CD4-positive, alpha-beta T cell treated with Interleukin-6 for 4 hours (primary cell): ENCODE measurements at places on chromosomes 16 and 17.

GRCh38 chr17:1645207-1646171 is at the start of gene SCARF1:
SCARF1 (minus strand) TSS chr17:1645732; CDS start chr17:1645697, 35 bp downstream.
- DNase-seq = no peak

DNA sequence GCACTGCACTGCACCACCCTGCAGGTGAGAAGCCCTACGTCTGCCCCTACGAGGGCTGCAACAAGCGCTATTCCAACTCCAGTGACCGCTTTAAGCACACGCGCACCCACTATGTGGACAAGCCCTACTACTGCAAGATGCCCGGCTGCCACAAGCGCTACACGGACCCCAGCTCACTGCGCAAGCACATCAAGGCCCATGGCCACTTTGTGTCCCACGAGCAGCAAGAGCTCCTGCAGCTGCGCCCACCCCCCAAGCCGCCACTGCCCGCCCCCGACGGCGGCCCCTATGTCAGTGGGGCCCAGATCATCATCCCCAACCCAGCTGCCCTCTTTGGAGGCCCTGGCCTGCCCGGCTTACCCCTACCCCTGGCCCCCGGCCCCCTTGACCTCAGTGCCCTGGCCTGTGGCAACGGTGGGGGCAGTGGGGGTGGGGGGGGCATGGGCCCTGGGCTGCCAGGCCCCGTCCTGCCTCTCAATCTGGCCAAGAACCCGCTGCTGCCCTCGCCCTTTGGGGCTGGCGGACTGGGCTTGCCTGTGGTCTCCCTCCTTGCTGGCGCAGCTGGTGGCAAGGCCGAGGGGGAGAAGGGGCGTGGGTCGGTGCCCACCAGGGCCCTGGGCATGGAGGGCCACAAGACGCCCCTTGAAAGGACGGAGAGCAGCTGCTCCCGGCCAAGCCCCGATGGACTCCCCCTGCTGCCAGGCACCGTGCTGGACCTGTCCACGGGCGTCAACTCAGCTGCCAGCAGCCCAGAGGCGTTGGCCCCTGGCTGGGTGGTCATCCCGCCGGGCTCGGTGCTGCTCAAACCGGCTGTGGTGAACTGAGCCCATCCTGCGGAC is 14.2 kb downstream of the PAM16 start:
- DNase-seq = no peak

GRCh38 chr17:15341385-15341849 is at the start of gene TEKT3:
TEKT3 (minus strand) TSS chr17:15341597; CDS start chr17:15331585, 10,012 bp downstream.
- DNase-seq = no peak

- DNase-seq = peak; percentile 14
Observed at GRCh38 chr17:35555691-35556090, 4.9 kb downstream of the SLFN14 start.

- DNase-seq = no peak
Observed at GRCh38 chr16:814974-815373, 14.4 kb upstream of the GNG13 start.

GRCh38 chr17:9859781-9860180 is 34.1 kb downstream of the GLP2R start:
- no peak for DNase-seq

GRCh38 chr17:53630638-53631037 is 192.1 kb upstream of the KIF2B start:
- DNase-seq = no peak

DNA sequence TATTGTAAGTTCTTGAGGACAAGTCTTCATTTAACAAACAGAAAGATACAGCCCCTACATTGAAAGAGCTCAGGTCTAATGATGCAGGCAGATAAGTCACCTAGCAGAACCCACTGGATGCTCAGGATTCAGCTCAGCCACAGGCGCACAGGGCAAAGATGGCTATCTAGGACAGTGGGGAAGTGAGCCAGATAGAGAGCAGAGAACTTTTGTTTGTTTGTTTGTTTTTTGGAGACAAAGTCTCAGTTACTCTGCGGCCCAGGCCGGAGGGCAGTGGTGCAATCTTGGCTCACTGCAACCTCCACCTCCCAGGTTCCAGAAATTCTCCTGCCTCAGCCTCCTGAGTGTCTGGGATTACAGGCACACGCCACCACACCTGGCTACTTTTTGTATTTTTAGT is 20.4 kb downstream of the METTL2A start:
- no peak for DNase-seq

- DNase-seq = no peak
Observed at GRCh38 chr17:7780736-7781135, 53.3 kb upstream of the KDM6B start.

GRCh38 chr17:63987221-63988126 is 10.7 kb upstream of the PRR29 start:
- no peak for DNase-seq

- peak; percentile 54 for DNase-seq
Observed at GRCh38 chr17:48023400-48024148, 14.0 kb downstream of the COPZ2 start.

DNA sequence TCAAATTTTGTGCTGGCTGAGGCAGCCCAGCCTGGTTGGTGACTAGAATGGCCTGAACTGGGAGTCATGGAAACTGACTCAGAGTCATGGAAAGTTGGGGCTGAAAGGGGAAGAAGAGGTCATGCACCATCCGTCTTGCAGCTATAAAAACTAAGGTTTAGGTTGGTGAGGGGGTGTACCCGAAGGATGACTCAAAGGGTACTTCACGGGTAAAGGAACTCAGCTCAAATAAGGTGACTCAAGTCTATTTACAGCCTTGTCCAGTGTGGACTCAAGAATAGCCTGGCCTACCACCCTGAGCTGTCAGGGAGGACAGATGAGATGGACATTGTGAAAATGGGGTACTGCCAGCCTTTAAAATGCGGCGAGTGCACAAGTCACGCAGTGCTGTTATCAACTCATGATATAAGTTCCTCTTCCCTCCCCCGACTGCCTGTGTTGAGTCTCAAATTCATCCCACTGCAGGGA is 18.6 kb downstream of the CD300LB start:
- DNase-seq = no peak

GRCh38 chr17:4186357-4186881 is 43.4 kb downstream of the CYB5D2 start:
- DNase-seq = no peak

DNA sequence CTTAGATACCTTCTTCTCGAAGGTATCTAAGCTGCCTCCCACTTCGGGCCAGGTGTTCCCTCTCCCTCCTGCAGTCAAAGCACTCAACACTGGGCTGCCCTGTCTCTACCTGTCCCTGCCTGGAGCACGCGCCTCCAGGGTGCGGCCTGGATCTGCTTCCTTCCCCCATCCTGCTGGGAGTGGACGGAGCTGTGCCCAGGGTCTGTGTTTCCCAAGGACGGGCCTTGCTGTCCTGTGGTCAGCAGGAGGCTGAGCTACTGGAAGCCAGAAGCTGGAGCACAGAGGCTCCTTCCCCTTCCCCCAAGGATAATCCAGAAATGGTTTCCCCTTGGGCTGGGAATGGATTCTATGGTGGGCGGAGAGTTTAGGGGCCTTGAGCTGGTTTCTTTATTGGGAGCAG is 16.7 kb downstream of the LLGL2 start:
- no peak for DNase-seq

GRCh38 chr16:56102183-56102686 is 89.1 kb upstream of the GNAO1 start:
- DNase-seq = no peak

DNA sequence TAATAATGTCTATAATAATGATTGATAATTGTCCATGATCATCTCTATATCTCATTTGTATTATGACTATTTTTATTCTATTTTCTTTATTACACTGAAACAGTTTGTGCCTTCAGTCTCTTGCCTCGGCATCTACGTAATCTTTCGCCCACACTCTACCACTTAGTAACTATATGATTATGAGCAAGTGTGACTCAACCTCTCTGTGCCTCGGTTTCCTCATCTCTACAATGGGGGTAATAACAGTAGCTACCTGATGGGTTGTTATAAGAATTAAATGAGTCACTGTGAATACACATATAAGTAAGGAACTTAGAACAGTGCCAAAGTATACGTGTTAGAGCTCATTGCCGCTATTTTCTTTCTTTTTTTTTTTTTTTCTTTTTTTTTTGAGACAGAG is 3.7 kb upstream of the SLC16A11 start:
- DNase-seq = no peak

DNA sequence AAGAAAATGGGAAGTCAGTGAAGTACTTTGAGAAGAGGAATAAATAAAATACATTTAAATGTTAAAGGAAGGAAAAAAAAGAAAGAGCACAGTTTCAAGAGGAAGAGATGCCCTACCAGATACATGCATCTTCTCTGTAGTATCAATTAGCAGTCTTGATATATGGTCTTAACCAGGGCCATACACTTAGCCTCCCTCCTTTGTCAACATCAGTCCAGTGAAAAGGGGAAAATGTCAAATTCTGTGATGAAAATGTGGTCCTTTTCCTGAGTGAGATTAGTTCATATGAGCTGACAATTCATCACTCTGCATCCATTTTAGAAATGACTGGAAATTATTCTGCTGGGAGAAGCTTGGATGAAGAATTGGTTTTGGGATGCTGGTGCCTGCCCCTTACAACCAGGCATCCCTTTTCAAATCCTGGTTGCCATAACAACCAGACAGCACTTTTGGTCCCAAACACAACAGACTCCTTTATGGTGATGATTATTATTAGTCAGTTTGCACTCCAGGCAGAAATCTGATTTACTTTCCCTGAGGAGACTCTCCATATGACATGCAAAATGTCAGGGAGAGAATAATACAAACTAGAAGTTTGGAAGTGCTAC is 933.6 kb upstream of the CDH8 start:
- no peak for DNase-seq
